Activated CD4-positive, alpha-beta T cell treated with anti-CD3 and anti-CD28 coated beads, Interleukin-10, Interleukin-2, amounts not matched to agents 100 ng/mL and 50 ng/mL, durations not matched to agents 16 hours and 8 hours (primary cell): ENCODE measurements at places on chromosomes 7 and 10.

DNA sequence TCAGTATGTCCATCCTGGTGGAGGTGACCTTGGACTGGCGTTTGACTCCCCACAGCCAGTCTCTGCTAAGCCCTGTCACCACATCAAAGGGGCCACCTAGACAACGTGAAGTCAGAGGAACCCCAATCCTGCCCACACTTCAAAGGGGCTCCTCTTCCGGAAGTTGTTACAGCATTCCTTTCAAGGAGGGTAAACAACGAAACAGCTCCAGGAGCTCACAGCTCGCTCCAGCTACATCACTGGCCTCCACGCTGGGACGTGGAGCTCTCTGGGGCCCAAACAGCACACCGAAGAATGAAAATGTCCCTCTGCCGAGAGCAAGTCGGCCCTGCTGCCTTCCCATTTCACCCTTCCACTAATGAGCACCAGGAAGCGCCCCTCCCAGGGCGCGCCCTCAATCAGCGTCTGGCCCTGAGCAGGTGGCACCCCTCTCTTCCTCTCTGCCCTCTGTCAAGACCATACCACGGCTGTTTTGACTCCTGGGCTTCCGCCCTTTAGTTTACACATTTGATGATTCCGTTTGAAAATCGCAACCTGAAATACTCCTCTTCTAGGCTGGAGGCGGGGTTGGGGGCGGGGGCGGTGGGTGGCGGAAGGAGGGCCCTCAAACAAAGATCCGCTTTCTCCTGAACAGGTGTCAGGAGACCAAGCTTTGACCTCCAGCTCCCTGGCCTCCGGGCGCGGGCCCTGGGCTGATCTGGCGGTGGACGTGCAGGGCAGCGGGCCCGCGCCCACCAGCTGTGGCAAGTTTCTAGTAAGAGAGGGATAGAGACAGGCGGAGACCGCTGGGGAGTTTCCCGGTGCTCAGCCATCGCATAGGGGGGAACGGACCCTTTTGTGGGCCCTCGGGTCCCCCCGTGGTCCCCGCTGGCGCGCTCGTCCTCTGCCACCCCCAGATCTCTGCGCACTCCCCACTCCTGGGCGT is 53.1 kb upstream of the KDM7A start:
- peak; percentile 92 for DNase-seq

DNA sequence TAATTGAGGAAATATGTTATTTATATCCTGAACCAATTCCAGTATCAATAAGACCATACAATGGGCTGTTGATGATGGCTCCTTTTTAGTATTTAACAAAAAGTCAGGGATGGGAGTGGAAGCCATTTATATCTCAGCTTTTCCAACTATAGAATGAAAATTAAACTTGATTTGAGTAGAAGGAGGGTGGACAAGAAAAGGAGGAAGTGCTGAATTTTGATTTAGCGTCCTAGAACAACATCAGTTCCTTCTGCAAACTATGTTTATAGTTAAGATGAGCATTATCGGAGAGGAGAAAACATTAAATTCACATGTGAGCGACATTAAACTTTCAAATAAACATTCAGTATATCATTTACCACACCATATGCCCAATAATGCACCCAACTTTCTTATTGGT is 149.3 kb upstream of the YAE1 start:
- no peak for DNase-seq

DNA sequence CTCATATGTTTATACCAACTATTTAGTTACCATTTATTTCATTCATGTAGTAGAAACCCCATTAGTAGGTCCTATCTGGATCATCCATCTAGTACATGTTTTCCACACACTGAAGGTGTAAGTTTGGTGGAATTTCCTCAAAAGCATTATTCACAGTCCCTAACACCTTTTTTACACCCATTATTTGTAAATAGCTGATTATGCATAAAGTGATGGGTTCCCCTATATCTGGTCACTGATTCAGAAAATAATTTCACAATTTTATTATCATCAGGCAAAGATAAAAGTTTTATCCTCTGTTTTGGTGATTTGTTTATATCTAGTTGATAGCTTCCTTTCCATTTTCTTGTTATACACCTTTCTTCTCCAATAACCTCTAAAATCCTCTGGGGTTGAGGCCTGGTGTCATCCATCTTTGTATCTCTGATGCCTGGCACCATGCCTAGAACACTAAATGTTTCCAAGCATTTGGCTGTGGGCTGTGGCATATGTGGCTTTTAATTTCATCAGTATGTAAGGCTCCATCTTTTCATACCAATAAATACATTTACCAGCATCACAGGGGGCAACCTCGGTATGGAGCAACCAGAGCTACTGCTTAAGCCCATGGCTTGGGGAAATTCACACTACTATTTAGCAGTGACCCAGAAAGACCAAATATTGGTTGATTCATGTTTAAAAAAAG is 1089.5 kb upstream of the LRRN3 start:
- no peak for DNase-seq

DNA sequence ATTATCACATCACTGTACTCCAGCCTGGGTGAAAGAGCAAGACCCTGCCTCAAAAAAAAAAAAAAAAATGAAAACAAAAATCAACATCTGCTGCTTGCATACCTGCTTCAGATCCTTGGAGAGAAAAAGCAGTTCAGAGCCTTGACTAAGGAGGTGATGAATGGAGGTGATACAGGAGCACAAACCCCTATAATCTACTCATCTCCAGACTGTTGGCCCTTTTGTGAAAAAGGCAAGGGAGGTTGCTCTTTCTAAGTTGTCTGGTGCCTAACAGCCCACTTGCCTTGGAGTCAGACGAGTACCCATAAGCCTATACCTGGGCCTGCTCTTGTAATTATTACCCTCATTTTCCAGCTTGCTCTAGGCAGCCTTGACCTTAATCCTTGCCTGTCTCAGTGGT is 1.4 kb downstream of the SFXN2 start:
- DNase-seq = no peak

DNA sequence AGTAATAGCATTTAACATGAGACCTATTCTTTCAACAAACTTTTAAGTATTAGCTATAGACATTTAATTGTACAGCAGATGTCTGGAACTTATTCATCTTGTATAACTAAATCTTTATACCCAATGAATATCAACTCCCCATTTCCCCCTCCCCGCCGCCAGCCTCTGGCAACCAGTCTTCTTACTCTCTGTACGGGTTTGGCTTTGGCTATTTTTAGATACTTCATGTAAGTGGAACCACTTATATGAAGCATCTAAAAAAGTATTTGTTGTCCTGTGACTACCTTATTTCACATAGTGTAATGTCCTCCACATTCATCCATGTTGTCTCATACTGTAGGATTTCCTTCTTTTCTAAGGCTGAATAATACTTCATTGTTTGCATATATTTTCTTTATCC is 60.8 kb downstream of the RAB18 start:
- DNase-seq = no peak

GRCh38 chr7:141706239-141707064 is 1.7 kb upstream of the WEE2 start:
- no peak for DNase-seq

DNA sequence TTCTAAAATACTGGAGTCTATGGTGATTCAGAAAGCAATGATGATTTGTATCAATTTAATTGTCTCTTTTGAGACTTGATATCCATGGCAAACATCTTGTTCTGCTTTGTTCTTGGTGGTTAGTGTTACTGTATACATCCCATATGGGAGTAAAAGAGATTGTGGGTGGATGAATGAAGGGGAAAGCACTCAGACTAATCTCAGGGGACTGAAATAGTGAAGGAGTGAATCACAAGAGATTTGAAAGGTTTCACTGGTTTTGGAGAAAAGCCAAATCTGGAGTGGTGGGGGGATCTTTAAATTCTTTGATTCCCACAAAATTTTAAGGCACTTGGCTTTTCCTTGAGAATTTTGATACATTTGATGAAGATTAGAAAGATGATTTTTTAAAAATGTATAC is 369.4 kb downstream of the INHBA start:
- no peak for DNase-seq

DNA sequence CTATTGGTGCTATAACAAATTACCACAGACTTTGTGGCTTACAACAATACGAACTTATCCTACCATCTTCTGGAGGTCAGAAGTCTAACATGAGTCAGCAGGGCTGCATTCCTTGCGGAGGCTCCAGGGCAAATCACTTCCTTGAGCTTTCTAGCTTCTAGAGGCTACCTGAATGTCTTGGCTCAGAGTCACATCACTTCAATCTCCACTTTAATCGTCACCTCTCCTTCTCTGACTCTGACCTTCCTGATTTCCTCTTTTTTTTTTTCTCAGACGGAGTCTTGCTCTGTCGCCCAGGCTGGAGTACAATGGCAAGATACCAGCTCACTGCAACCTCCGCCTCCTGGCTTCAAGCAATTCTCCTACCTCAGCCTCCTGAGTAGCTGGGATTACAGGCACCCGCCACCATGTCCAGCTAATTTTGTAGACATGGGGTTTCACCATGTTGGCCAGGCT is 44.6 kb upstream of the ANAPC16 start:
- no peak for DNase-seq

- no peak for DNase-seq
These were observed 58.1 kb downstream of the HECW1 start for GRCh38 chr7:43170571-43170970.

GRCh38 chr10:99880080-99880835 is 97.8 kb downstream of the ABCC2 start:
- DNase-seq = no peak

GRCh38 chr10:12025591-12025990 is 17.0 kb downstream of the UPF2 start:
- DNase-seq = no peak

GRCh38 chr7:240146-240676 is 47.8 kb downstream of the FAM20C start:
- DNase-seq = no peak
